ENCODE measurements at places on chromosomes 11 and 22.

- DNase-seq = no peak
Measured at GRCh38 chr11:68333173-68333572, 20.8 kb downstream of the LRP5 start.

DNA sequence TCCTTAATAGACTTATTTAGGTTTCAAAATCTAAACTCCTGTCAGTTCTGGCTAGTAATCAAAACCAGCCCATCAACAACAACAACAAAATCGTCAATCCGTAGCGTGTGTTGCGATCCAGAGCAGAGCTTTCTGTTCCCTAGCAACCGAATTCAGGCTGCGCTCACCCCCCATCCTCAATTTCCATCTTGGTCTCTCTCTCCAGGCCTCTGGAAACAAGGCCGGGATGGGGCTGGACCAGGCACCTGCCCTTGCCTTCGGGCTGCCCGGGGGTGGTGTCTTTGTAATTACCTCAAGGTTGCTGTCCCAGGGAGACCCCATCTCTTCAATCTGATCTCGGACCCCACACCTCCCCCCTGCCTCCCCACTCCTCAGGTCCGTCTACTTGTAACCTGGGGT is 1341.5 kb downstream of the BRD1 start:
- DNase-seq = no peak

DNA sequence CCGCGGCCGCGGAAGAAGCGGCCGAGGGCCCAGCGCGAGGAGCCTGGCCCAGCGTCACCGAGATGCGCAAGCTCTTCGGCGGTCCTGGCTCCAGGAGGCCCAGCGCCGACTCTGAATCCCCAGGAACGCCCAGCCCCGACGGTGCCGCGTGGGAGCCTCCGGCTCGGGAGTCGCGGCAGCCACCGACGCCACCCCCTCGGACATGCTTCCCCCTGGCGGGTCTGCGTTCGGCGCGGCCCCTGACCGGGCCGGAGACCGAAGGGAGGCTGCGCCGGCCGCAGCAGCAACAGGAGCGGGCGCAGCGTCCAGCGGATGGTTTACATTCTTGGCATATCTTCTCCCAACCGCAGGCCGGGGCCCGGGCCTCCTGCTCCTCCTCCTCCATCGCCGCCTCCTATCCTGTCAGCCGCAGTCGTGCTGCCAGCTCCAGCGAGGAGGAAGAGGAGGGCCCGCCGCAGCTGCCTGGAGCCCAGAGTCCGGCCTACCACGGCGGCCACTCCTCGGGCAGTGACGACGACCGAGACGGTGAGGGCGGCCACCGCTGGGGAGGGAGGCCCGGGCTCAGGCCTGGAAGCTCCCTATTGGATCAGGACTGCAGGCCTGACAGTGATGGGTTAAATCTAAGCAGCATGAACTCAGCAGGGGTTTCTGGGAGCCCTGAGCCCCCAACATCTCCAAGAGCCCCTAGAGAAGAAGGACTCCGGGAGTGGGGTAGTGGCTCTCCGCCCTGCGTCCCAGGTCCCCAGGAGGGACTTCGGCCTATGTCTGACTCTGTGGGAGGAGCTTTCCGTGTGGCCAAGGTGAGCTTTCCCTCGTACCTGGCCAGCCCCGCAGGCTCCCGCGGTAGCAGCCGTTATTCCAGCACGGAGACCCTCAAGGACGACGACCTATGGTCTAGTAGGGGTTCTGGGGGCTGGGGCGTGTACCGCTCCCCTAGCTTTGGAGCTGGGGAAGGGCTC is 1.2 kb downstream of the ARHGEF17 start:
- DNase-seq = peak; percentile 93

GRCh38 chr11:46745328-46745727 is 26.3 kb downstream of the F2 start:
- DNase-seq = no peak

DNA sequence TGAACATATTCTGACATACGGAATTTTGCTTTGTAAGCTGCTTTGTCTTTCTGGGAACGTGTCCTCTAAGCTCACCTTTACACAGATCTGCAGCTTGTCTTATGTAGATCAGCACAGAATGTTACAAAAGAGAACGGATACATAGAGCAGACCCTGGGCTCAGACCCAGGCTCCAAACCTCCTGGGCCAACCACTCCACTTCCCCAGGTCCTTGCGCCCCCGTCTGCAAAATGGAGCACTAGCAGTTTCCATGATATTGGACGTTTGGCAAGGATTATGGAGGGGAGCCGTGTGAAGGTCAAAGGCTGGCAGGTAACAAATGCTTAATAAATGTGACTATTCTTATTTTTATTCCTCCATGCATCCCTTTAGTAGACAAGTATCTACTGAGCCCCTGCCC is 358.4 kb downstream of the CTTN start:
- no peak for DNase-seq

DNA sequence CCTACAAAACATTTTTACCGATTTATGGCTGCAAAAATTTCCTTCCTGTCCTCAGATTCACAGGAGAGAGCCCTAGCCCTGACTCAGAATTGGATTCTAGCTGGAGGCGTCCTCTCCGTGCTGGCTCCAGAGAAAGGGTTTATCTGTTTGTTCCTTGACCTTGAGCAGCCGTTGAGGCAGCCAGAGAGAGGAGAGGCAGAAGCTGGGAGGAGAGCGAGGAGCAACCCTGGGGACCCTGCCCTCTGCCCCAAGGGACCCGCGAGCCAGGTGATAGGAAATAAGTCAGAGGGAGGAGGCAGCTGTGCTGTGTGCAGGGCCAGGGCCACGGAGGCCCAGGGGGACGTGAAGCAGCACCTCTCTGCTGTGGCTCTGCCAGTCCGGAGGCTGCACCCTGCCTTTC is 75.6 kb downstream of the IGLL1 start:
- DNase-seq = no peak

GRCh38 chr11:35183326-35183925 is 44.5 kb downstream of the CD44 start:
- DNase-seq = no peak

DNA sequence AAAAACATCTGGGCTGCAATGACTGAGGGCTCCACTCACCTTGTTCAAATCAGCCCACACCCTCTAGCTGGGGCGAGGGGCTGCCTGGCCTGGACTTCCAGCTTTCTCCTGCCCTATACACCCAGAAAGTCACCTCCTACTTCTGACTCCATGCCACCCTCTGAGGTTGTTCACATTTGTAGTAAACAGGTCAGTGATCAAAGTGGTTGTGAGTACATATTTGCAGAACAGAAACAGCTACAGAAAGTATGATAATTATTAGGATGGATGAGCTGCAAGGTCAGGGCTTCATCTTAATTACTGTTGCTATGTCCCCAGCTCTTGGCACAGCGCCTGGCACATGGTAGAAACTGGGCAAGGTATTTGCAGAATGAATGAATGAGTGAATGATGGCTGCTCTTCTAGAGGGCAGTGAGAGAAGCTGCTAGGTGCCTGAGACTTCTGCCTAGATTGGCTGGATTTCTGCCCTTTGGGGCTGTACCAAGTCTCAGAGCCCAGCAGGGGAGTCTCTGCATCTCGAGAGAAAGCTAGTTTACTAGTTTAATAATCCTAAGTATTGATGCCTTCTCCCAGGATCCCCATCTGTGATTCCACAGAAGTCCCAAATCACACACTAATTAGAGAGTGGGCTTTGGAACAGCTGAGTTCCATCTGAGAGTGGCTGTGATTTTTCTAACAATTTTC is 36.0 kb downstream of the SYT13 start:
- no peak for DNase-seq

- DNase-seq = no peak
Measured at GRCh38 chr11:2222451-2222850, 47.9 kb downstream of the ASCL2 start.

GRCh38 chr11:126029805-126030204 is 32.9 kb downstream of the CDON start:
- no peak for DNase-seq

DNA sequence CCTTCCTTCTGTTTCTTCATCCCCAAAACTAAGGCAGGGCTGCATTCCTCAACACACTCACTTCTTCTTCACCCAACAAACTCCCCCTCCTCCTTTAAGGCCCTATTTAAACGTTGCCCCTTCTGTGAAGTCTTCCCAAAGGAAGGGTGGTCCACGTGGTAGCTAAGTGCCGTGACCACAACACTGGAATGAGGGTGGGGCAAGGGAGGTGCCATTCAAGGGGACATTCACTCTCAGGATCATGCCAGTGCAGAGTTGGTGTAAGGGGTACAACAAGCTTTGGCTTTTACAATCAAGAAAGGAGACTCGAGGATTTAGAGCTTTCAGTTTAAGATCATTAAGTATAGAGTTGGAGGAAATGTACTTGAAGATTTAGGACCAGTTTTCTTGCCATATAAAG is 8.0 kb upstream of the MS4A10 start:
- DNase-seq = peak; percentile 8

DNA sequence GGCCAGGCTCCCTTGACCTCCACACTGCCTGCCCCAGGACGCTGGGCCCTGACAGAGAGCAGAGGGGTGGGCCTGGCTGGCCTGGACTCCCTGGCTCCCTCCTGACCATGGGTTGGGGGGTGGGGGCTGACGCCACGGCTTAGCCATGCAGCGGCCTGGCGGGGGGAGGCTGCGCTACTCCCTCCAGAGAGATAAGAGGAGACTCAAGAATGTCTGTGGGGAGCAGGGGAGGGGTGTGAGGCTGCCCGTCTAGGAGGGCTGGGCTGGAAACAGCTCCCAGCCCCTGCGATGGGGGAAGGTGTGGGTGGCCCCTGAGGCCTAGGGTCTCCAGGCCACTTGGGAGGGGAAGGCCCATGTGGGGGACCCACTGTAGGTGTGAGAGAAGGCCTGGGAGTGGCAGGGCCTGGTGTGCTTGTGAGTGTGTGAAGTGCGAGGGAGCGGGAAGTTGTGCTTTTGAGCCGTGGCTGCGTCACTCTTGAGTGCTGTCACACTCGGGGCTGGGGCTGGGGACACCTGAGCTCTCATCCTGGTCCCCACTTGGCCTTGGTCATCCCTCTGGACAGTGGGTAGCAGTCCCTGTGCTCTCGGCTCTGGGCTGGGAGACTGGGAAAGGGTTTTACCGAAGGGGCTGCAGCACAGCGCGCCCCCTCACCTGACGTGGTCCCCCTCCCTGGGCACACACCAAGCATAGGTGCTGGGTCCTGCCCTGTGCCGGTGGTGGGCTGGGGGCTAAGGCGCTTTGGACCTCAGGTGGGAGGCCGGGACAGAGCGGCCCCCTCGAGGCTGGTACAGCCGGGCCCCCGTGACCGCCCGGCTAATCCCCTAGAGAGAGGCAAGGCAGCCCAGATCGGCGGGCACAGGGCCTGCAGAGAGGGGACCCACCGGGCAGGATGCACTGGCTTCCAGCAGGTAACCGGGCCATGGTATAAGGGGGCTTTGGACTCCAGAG is 2.4 kb downstream of the MYRF start:
- DNase-seq = no peak

Measured in HS-27A (cell line).